GM19239 (cell line): ENCODE measurements at places on chromosomes 7 and 10.

- DNase-seq, result no peak
Observed at GRCh38 chr7:13829914-13830900, 159.3 kb downstream of the ETV1 start.

DNA sequence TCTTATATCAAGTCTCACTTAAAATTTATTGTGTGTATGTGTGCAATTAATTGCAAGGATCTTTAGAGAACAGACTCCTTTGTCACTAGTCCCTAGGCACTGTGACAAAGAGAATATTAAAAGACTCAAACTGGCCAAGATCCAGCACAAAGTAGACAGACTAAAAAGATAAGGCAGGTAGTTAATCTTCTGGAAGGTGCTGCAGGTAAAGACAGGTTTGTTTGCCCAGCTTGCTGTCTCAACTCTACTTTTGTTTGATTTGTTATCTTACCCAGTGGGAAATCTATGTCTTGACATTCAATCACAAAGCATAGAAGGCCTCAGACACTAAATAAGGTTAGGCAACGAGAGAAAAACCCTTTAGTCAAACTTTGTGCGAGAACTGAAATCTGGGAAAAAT lies 807.9 kb upstream of the LRRN3 start:
- DNase-seq, result no peak

- no peak for DNase-seq
Observed at GRCh38 chr7:51592842-51593599, 276.4 kb upstream of the COBL start.

DNA sequence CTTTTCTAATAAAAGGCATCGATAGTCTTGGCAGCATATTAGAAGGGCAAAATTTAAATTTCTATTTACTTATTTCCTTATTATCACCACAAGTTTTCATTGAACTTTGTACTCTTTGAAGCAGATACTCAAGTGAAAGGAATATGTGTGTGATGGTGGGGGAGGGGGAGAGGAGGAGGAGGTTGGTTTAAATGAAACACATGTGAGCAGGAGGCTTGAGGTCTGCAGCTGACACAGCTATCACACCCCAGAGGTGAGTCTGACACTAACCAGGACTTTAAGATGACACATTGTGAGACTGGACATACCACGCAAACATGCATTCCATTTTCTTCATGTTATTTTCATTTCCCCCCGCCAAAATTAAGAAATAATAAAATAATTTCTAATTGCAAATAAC lies 63.3 kb downstream of the CTTNBP2 start:
- DNase-seq, result no peak

- DNase-seq, result no peak
Observed at GRCh38 chr10:102916173-102916572, 1.9 kb upstream of the CNNM2 start.

- no peak for DNase-seq
Observed at GRCh38 chr7:39691821-39692220, 68.4 kb downstream of the RALA start.

DNA sequence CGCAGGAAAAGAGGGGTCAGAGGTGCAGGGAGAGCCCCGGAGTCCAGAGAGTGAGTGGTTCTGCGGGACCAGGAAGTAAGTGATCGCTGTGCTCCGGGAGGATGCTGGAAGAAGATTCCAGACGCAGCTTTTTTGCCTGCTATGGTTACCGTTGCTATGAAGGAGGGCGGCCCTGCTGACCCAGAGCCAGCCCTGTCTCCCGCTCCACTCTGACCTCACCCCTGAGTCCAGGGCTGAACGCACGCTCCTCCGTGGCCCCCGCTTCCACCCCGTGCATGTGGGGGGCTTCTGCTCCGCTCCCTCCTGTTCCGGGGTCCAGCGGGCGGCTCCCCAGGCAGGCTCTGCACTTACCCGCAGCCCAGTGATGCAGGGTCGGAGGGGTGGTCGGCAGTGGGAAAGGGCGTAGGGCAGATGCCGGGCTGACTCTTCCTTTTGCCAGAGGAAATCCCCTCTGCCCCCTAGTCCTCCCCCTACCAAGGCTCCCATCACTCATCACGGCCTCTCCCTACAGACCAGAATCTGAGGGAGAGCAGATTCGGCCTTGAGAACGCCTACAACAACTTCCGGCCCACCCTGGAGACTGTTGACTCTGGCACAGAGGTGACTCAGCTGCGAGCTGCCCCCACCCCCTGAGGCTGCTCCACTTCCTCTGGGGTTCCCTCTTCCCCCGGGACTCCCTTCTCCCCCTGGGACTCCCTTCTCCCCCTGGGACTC lies 2.7 kb upstream of the MUC17 start:
- peak; percentile 80 for DNase-seq

- DNase-seq, result no peak
Observed at GRCh38 chr10:93742633-93743349, 14.9 kb upstream of the LGI1 start.

GRCh38 chr10:113329121-113329596 lies 223.7 kb upstream of the HABP2 start:
- DNase-seq, result no peak

- DNase-seq, result no peak
Observed at GRCh38 chr10:51029172-51029641, 45.1 kb upstream of the PRKG1 start.

DNA sequence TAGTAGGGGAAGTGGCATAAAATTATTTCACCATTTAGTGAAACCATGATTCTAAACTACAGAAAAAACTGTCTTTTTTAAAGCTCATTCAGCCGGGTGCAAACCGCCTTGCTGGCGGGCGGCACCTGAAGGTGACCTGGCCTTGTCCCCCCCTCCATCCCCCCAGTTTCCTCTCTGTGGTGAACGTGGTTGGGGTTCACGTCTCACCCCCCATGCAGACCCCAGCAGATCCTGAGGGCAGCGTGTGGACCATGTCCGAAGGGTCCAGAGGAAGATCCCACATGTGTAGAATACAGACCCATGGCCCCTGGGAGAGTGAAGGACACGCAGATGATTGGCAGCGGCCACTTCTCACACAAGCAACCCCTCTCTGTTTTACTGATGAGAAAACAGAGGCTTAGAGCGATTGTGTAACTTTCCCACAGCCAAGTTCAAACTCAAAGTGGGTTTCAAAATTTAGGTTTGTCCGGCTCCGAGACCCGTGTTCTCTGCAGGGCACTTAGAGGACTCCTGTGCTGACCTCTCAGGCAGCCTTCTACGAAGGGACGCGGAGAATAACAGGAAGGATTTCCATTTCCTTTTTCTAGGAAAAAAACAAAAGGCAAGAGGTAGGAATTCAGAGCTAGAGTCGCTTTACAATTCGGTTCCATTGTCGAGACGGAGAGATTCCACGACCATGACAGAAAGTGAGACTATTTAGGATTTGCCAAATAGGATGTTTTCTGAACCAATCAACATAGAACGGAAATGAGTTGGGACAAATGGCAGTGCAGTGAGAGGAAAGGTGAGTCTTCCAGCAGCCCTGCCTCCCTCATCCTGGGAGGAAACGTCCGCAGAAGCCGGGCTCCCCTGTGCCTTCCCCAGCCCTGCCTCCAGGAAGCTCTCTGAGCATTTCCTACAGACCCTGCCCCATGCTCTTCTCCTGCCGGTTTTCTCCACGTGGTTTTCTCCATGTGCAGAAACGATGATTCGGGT lies 67.6 kb upstream of the PITRM1 start:
- DNase-seq, result no peak

DNA sequence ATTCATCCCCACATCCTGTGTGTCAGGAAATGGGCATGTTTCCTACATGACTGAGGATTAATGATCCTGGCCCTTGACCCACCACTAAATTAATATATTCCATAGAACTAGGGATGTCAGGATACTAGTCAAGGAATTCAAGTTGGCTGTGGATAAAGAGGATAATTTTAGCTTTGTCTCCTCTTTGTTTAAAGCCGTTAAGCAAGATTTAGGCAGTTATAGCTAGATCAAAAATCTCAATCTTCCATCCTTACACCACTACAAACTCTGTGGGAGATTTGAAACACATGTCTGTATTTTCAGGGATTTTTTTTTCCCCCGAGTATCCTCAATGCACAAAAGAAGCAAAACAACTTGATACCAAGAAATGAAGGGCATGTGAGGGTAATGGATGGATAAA lies 417.1 kb downstream of the MAGI2 start:
- DNase-seq, result no peak

DNA sequence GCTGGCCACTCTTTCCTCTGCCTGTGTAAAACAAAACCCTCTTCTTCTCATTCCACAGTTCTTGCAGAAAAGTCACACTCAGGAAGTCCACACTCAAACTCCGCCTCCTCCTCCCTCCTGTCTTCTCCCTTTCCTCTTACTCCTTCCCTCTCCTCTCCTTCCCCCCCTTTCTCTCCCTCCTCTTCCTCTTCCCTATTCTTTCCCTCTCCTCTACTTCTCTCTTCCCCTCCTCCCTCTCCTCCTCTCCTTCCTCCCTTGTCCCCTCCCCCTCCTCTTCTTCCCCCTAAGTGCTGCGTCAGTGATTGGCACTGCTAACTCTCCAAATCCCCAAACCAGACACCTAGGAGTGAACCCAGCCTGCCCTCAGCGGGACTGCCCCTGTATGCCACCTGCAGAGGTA lies 67.0 kb downstream of the ZNF467 start:
- DNase-seq, result no peak

GRCh38 chr10:67802767-67803538 lies 35.0 kb downstream of the DNAJC12 start:
- no peak for DNase-seq
